ENCODE measurements at places on chromosomes 7 and 10.
A peak's percentile ranks its signal among the peaks of the same experiment; 100 is the strongest.

DNA sequence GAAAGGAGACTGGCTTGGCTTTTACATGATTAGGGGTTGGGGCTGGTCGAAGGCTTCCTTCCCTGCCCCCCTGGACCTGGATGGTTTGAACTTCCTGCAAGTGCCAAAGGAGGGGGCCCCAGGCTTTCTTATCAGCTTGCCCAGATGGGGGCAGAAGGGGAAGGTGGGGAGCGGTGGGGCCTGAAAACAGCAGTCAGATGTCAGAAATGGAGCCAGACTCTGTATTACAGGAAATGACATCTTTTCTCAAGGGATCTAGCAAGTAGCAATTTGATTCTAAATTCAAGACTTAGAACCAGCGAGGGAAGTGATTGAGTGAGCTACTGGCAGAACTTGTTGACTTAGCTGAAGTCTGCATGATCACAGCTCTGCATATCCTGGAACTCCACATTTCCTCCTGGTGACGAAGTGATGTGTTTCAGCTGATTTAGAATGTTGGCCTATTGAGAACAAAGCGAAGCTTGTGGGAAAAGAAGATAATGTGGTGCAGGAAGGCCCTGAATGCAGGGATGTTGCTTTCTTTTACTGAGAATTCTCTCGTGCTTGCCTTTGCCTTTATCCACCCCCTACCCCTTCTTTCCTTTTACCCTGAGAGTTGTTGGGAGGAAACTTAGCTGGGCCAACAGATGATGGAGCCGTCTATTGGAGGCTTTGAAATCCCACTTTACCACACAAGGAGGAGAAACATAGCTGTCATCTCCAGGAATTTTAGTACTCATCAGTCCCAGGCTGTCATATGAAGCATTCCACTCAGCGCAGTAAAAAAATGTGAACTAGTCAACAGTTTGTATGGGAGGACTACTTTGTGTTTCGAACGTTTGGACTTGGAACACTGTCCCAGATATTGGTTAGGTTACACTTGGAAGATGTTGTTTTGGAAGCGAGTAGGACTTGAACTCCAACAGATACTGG is 43.2 kb downstream of the CCNY start:
- DNase-seq = peak; percentile 73

- DNase-seq = no peak
Observed at GRCh38 chr7:23410446-23411183, 59.7 kb downstream of the IGF2BP3 start.

GRCh38 chr7:45181991-45182855 is 24.6 kb downstream of the RAMP3 start:
- DNase-seq = no peak

- peak; percentile 61 for DNase-seq
Observed at GRCh38 chr10:13834581-13835286, 248.0 kb downstream of the PRPF18 start.

- peak; percentile 77 for DNase-seq
Observed at GRCh38 chr10:95440756-95441546, 120.2 kb downstream of the SORBS1 start.

DNA sequence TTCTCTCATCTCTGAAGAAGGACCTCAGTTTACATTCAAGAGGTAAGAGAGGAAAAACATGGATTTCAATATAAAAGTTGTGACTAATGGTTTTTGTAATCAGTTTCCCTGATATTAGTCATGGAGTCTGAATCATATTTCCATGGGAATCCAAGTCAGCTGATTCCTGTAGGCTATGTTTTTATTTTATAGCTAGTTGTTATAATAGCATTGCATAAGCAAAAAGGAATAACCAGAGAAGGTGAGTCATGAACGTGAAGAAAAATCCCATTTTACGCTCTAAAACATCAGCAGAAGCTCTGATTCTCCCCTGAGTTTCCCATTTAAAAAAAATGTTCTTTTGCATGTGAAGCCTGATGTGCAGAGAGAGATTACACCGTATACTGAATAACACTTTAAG is 299.3 kb downstream of the SFMBT2 start:
- DNase-seq = peak; percentile 90

DNA sequence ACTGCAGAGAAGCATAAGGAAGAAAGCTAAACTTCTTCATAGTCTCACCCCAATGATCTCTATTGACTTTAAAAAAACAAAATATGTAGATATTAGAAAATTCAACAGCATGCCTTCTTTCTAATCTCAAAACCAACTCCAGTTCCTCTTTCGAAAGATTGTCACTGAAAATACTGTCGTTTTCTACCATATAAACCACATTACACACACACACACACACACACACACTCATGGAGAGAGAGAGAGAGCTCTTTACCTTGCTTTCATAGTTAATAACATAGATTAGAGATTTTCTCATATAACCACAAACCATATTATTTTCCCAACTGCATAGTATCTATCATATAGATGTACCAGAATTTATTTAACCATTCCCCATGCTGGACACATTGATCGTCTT is 296.2 kb upstream of the MGMT start:
- DNase-seq = no peak

DNA sequence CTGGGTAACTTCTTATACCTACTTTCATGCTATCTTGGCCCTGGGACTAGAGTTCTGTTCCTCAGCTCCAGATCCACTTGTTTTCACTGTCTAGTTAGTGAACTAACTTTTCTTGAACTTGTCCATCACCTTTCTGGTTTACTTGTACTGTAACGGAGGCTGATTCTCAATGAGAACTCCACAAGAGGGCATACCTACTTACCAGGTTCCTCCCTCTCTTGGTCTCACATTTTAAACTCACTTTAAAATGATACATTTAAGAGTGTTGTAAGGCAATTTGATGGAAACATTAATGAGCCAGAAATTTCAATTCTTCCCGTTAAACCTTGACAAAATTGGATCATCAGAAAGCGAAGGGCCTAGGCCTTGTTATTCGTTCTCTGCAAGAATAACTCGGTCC is 111.6 kb downstream of the MAGI2 start:
- no peak for DNase-seq

Measured in fibroblast of lung (primary cell).